ENCODE measurements at places on chromosomes 3 and 15.

- no peak for DNase-seq
Observed at GRCh38 chr3:159137949-159138348, 336.1 kb downstream of the MFSD1 start.

DNA sequence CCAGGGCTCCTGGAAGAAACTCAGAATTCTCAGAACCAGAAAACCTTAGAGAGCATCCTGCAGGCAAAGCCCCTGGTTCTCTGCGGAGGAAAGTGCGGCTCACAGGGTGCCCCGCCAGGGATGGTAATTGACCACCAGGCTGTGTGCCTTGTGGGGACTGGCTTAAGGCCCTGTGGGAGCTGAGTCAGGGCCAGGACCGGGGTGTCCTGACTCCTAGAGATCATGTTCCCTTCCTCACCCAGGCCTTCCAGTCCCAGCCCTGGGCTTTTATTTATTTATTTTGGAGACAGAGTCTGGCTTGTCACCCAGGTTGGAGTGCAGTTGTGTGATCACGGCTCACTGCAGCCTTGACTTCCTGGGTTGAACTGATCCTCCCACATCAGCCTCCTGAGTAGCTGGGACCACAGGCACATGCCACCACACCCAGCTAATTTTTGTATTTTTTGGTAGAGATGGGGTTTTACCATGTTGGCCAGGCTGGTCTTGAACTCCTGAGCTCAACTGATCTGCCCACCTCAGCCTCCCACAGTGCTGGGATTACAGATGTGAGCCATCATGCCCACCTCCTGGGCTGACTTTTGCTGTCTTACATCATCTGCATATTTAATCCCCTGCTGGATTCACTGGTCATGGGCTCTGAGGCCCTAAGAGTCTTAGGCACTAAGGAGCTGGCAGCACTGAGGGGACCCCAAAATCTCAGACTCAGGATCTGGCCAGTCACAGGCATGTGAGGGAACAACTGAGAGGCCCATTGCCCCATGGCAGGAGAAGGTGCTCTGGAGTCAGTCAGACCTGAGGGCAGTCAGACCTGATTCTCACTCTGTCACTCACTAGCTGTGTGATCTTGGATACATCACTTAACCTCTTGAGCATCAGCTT is 20.4 kb upstream of the LAMP3 start:
- DNase-seq: no peak

DNA sequence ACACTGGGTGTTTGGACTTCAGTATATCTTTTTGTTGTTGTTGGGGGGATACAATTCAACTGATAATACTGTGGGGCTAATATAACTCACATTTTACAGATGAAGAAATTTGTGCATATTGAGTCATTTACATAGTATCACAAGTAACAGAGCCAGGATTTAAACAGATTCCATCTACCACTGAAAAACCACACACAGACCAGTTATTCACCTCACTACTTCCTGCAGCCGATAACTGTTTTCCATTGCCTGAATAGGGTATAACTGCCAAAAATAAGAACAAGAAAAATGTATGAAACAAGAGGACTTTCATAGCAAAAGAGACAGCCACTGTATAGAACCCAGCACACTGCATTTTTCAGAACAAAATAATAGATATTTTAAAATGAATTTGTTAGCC is 215.8 kb upstream of the CNTN6 start:
- DNase-seq: no peak

- no peak for DNase-seq
Observed at GRCh38 chr3:89145995-89146394, 38.6 kb downstream of the EPHA3 start.

DNA sequence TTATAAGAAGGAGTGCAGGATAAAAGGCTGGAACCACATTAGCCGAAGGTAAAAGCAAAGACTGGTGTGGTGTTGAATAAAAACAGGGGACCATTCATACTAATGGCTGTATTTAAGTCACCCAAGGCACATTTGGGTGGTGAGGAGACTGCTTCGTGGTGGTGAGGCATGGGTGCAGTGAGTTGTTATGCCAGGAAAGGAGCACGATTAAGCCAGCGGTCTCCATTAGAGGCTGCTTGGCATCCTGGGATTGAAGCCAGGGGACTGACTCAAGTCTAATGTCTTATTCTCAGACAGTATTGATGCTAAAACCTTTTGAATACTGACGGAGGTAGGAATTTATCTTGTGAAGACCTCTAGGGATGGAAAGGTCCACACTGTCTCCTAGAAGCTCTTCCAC is 21.9 kb downstream of the FEM1B start:
- no peak for DNase-seq

- DNase-seq: no peak
Observed at GRCh38 chr3:67405193-67405592, 249.2 kb downstream of the SUCLG2 start.
